Immature natural killer cell (primary cell): ENCODE measurements at places on chromosomes 2 and 18. TPM values are rescaled to one million over a fixed set of nuclear protein-coding genes. Genes with fewer than 3 reads are reported as not detected.
A peak's percentile ranks its signal among the peaks of the same experiment; 100 is the strongest.

DNA sequence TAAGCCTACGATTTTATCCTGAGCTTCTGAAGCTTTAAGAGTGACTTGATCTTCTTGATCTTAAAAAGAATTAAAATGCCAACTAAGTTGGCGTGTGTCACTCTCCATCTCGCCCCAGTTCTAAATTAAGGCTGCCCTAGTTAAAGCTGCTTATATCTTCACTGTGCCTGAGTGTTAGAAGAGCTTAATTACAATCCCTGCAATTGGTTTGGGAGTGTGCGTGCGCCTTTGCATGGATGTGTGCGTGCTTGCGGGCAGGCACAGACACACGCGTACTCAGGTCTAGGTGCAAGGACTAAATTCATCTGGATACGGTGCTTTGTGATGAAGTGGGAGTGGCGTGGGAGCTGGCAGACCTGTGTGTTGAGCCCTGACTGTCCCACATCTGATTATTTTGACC is 201.5 kb downstream of the FAM210A start:
- no peaks in the 10 kb centered on the region for H3K36me3 ChIP-seq
- H3K27me3 ChIP-seq: peaks cover 2% of the 10 kb centered on the region
- H3K4me3 ChIP-seq: no peak overlapping the region
- DNase-seq: no peak
- no peak overlapping the region for H3K27ac ChIP-seq
- H3K4me1 ChIP-seq: peaks cover 7% of the 10 kb centered on the region

DNA sequence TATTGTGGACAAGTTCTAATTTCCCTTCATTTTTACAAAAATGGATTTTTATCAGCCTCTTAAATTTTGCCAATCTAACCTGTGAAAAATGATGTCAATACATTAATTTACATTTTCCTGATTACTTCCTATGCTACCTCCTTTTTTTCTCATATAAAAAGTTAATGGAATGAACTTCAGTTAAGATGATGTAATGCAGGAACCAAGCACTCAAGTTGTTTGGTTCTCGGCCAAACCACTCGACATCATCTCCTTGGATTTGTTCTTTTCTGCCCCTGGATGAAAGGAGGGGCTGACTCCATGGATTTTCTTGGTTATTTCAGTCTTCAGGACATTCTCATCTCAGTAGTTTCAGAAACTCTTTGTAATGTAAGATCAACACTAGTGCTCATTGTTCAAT is 253.1 kb upstream of the NXPH2 start:
- no peak overlapping the region for H3K27ac ChIP-seq
- no peaks in the 10 kb centered on the region for H3K4me1 ChIP-seq
- DNase-seq: no peak
- H3K36me3 ChIP-seq: no peaks in the 10 kb centered on the region
- H3K4me3 ChIP-seq: no peak overlapping the region
- H3K27me3 ChIP-seq: no peaks in the 10 kb centered on the region

- peaks cover 6% of the 10 kb centered on the region for H3K27me3 ChIP-seq
- H3K36me3 ChIP-seq: peaks cover 7% of the 10 kb centered on the region
- no peak overlapping the region for H3K4me3 ChIP-seq
- peaks cover 11% of the 10 kb centered on the region for H3K4me1 ChIP-seq
Observed at GRCh38 chr2:12605936-12606335, 110.8 kb upstream of the TRIB2 start.

DNA sequence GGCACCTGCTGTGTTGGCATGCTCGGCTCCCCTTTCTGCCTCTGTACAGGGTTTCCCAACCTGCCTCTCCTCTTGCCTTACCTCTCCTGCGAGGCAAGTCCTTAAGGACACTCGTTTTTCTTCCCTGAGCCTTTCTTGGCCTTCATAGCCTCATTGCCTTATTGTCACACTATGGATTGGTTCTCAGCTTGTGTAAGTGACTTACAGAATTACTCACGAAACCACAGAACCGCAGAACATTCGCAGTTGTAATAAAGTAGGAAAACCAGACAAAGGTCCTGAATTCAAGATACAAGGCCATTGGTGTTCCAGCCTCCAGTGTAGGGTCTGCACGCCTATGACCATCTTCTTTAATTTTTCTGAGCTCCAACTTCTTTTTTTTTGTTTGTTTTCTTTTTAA is 317.6 kb upstream of the SMIM21 start:
- no peaks in the 10 kb centered on the region for H3K36me3 ChIP-seq
- H3K4me1 ChIP-seq: no peaks in the 10 kb centered on the region
- DNase-seq: no peak
- H3K27ac ChIP-seq: no peak overlapping the region
- H3K4me3 ChIP-seq: no peak overlapping the region

DNA sequence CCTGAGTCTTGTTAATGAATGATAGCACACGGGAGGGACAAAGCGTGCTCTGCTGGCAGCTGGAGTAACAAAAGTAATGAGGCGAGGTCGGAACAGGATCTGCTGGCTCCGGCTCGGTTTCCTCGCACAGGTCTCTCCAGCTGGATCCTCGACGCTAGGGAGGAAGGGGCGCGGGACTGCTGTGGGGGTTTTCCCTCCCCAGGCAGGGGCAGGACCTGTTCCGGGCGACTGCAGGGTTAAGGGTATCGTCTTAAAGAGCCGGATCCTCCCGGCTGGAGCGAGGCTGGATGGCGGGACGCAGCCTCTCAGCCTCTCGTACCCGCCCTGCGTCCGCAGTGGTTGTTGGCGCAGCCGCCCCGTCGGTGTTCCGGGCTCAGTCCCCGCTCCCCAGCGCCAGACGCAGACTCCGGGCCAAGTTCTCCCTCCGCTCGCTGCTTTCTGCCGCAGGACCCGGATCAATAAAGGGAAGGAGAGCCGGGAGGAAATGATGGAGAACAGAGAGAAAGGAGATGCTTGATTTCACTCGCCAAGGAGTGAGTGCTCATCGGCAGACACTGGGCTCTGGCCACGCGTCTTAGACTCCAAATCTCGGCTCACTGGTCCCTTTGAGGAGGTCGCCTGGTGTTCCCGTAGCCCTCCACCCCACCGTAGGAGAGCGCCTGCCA is 1.1 kb upstream of the LIPG start:
- no peaks in the 10 kb centered on the region for H3K36me3 ChIP-seq
- no peak overlapping the region for H3K27ac ChIP-seq
- H3K4me3 ChIP-seq: peak overlapping the region; percentile 82
- H3K4me1 ChIP-seq: peaks cover 31% of the 10 kb centered on the region
- no peak for DNase-seq
- H3K27me3 ChIP-seq: peaks cover 9% of the 10 kb centered on the region

DNA sequence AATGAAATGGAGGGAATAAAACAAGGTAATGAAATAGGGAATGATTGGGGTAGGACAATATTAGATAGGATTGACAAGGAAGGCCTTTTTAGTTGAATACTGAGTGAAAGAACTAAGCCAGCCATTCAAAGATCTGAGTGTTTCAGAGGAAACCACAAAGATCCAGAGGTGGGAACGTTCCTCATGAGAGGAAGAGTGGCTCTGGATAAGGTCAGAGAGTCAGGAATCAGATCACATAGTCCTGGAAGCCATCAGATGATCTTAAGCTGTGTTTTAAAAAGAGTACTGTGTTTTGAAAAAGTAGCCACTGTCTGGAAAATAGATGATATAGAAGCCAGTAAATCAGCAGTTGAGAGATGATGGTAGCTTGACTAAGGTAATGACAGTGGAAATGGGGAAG is 11.8 kb downstream of the TTLL4 start:
- DNase-seq: no peak
- H3K4me3 ChIP-seq: no peak overlapping the region
- H3K27ac ChIP-seq: peak overlapping the region; percentile 41
- peaks cover 6% of the 10 kb centered on the region for H3K4me1 ChIP-seq
- peaks cover 7% of the 10 kb centered on the region for H3K36me3 ChIP-seq

The SATB2 gene
- polyA plus RNA-seq: 0.07 TPM

The CD302 gene
- polyA plus RNA-seq: 2.4 TPM

- no peak overlapping the region for H3K27ac ChIP-seq
- H3K36me3 ChIP-seq: no peaks in the 10 kb centered on the region
- DNase-seq: no peak
- H3K4me3 ChIP-seq: no peak overlapping the region
Observed at GRCh38 chr18:25834061-25834460, 256.4 kb downstream of the SS18 start.

GRCh38 chr2:177432703-177433102 is 40.1 kb downstream of the AGPS start:
- no peak for DNase-seq
- H3K36me3 ChIP-seq: peaks cover 64% of the 10 kb centered on the region
- no peak overlapping the region for H3K27ac ChIP-seq
- no peak overlapping the region for H3K4me3 ChIP-seq
- H3K27me3 ChIP-seq: no peaks in the 10 kb centered on the region
- H3K4me1 ChIP-seq: peaks cover 40% of the 10 kb centered on the region

The RAMP1 gene
- polyA plus RNA-seq: 292 TPM

- no peak for DNase-seq
Observed at GRCh38 chr18:55073834-55074233, 114.6 kb upstream of the CCDC68 start.

The RIT2 gene
- polyA plus RNA-seq: not detected

DNA sequence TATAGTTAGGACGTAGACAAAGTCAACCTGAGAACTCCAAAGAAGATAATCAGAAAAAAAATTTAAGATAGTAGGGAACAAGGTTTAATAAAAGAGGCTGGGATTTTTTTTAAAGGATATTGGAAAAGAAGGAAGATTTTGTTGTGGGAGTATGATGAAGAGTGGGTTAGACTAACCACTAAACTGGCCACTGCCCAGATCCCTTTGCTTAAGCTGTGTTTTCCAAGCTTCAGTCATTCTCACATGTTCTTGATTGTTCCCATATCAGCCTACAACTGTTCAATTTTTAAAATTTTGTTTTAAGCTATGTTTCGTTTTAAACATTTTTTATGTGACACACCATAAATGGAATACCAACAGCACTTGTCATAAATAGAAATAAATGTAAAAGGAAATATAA is 284.5 kb upstream of the MMADHC start:
- peaks cover 4% of the 10 kb centered on the region for H3K27me3 ChIP-seq
- no peak overlapping the region for H3K4me3 ChIP-seq
- H3K36me3 ChIP-seq: no peaks in the 10 kb centered on the region
- H3K4me1 ChIP-seq: no peaks in the 10 kb centered on the region
- no peak overlapping the region for H3K27ac ChIP-seq
- no peak for DNase-seq

DNA sequence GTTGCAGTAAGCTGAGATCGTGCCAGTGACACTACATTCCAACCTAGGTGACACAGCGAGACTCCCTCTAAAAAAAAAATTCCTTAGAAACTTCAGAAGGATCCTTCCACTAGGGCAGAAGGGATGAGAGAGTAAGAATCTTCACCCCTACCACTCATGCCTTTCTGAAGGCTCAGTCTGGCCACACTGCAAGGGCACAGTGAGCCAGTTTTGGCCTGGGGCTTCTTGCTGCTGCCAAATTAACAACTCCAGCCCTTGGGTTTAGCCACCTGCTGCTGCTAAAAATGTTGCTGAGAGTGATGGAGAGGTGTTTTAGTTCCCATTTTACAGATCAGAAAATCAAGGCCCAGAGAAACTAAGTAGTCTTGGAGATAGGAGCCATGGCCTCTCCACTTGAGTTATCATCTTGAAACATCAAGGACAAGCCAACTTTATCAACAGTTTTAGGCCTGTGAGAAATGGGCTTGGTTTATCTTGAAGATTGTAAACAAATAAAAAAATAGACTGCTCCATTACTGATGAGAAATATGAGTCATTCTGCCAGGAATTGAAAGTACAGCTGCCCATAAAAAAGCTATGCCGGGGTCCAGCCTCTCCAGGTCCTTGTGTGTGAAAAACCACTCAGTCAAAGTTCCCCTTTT is 31.9 kb upstream of the CASP8 start:
- peaks cover 49% of the 10 kb centered on the region for H3K4me1 ChIP-seq
- peak overlapping the region; percentile 79 for H3K4me3 ChIP-seq
- no peaks in the 10 kb centered on the region for H3K36me3 ChIP-seq
- peak overlapping the region; percentile 73 for H3K27ac ChIP-seq
- peaks cover 3% of the 10 kb centered on the region for H3K27me3 ChIP-seq

The SERPINB11 gene
- polyA plus RNA-seq: not detected

DNA sequence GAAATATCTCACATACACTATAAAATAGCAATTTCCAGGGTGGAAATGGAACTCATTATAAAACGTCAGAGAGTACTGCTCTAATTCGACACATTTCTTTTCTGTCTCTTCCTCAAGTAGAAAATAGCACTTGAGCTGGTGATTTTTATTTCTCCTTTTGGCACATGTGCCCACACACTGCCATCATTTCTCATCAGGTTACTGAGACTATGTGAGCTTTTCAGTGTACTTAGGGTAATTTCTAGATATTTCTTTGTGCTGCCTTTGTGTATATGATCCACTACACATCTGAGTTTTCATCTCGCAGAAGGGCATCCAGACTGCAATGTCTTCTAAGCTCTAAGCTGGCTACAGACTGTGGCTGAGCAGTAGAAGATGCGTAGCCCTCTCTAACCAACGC is 62.1 kb upstream of the PGAP1 start:
- H3K36me3 ChIP-seq: peaks cover 36% of the 10 kb centered on the region
- no peak for DNase-seq
- H3K4me3 ChIP-seq: no peak overlapping the region
- H3K27me3 ChIP-seq: peaks cover 2% of the 10 kb centered on the region

The TUBA3E gene
- not detected for polyA plus RNA-seq

DNA sequence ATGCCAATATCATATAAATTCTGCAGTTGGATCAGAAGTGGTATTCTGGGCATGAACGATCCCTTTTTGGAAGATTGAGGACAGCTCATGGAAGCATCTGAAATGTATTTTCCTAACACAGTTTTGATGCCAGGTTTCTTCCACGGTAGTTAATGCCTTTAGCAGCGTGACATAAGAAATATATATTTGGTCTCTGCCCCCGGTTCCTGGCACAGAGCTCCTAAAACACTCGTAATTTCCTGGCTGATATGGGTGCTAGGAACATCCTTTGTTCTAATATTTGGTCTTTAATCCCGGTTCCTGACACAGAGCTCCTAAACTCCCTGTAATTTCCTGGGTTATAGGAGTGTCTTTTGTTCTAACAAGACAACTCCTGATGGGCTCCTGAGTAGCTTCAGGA is 8.2 kb upstream of the CABLES1 start:
- peaks cover 3% of the 10 kb centered on the region for H3K36me3 ChIP-seq
- H3K4me3 ChIP-seq: no peak overlapping the region
- no peak overlapping the region for H3K27ac ChIP-seq
- peaks cover 4% of the 10 kb centered on the region for H3K4me1 ChIP-seq
- DNase-seq: no peak

DNA sequence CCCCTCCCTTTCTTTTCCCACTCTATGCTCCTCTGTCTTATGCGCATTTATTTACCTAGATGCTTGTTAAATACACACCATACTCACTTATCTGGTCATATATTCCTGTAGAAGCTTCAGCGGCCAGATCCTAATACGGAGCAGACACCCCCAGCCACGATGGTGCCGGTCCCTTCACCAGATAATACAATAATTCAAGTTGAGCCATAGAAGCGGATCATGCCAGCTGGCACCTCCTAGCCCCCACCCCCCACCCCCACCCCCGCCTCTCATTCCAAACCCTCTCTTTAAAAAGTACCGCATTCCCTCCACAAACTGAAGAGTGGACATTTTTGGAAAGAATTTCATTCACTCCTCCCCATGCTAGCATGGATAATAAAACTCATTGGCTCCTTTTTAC is 95.2 kb downstream of the BIN1 start:
- H3K4me1 ChIP-seq: no peaks in the 10 kb centered on the region
- H3K27ac ChIP-seq: no peak overlapping the region
- no peaks in the 10 kb centered on the region for H3K36me3 ChIP-seq
- no peak for DNase-seq
